ENCODE measurements at places on chromosomes 5 and 9. TPM values are rescaled to one million over a fixed set of nuclear protein-coding genes. Genes with fewer than 3 reads are reported as not detected.

IFNA8 gene
- total RNA-seq = not detected

PCDHB15 gene
- total RNA-seq = 0.28 TPM

SOX30 gene
- not detected for total RNA-seq

FAM120AOS gene
- total RNA-seq = 25.0 TPM

- H3K4me1 ChIP-seq = no peaks in the 10 kb centered on the region
- no peaks in the 10 kb centered on the region for H3K36me3 ChIP-seq
- DNase-seq = no peak
- H3K27ac ChIP-seq = no peak overlapping the region
These were observed 405.6 kb downstream of the DMRT2 start for GRCh38 chr9:1455766-1456165.

DNA sequence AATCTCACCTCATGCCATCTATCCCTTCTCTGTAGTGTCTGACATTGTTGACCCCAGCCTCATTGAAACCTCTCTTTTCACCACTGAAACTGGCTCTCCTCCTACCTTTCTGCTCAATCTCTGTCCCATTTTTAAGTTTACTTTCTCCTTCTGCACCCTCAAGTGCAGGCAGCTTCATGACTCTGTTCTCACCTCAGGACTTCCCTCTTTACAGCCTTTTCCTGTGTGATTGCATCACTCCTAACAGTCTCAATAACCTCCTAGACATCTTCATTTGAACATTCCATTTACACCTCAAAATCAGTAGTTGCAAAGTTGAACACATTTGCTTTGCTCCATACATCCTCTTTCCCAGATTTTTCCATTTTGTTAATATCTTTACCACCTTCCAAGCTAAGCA lies 172.1 kb downstream of the RASEF start:
- no peak overlapping the region for H3K27ac ChIP-seq
- no peaks in the 10 kb centered on the region for H3K4me1 ChIP-seq
- no peak overlapping the region for H3K4me3 ChIP-seq
- peaks cover 2% of the 10 kb centered on the region for H3K27me3 ChIP-seq
- H3K36me3 ChIP-seq = no peaks in the 10 kb centered on the region

GRCh38 chr5:14003936-14004335 lies 59.4 kb upstream of the DNAH5 start:
- no peak overlapping the region for H3K4me3 ChIP-seq
- no peak overlapping the region for H3K27ac ChIP-seq
- no peaks in the 10 kb centered on the region for H3K36me3 ChIP-seq
- H3K4me1 ChIP-seq = peaks cover 2% of the 10 kb centered on the region
- DNase-seq = no peak

GRCh38 chr5:78162253-78162862 lies 132.1 kb downstream of the AP3B1 start:
- no peak overlapping the region for H3K4me3 ChIP-seq
- no peaks in the 10 kb centered on the region for H3K27me3 ChIP-seq
- no peaks in the 10 kb centered on the region for H3K36me3 ChIP-seq

DNA sequence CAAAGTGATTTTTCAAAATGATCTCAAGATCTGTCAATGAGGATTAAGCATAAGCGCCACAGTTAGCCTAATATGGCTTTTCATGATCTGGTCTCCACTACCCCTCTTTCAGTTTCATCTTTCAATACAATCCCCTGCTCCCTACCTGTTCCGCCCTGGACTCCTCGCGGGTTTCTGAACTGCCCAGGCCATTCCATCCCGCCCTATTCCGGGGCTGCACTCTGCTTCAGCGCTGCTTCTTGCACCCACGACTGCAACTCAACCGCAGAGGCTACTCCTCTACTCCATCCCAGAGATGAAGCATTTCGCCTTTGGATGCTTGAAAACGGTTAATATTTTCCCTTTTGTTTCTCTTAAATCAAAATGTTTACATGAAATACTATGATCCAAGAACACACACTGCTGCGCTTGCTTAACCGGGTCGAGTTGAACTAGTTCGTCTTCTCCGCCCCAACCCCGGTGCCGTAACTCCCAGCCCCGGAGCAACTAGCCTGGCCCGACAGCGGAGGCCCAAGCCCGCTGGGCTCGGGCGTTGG lies 716 bp upstream of the OTULIN start:
- H3K27ac ChIP-seq = peak overlapping the region; percentile 97
- no peak for DNase-seq
- peaks cover 29% of the 10 kb centered on the region for H3K4me1 ChIP-seq
- H3K4me3 ChIP-seq = peak overlapping the region; percentile 74
- H3K27me3 ChIP-seq = no peaks in the 10 kb centered on the region
- H3K36me3 ChIP-seq = no peaks in the 10 kb centered on the region

GRCh38 chr5:65802080-65802479 lies 80.1 kb downstream of the NLN start:
- no peak for DNase-seq
- H3K4me3 ChIP-seq = no peak overlapping the region
- H3K27me3 ChIP-seq = no peaks in the 10 kb centered on the region
- no peak overlapping the region for H3K27ac ChIP-seq
- peaks cover 4% of the 10 kb centered on the region for H3K36me3 ChIP-seq

DNA sequence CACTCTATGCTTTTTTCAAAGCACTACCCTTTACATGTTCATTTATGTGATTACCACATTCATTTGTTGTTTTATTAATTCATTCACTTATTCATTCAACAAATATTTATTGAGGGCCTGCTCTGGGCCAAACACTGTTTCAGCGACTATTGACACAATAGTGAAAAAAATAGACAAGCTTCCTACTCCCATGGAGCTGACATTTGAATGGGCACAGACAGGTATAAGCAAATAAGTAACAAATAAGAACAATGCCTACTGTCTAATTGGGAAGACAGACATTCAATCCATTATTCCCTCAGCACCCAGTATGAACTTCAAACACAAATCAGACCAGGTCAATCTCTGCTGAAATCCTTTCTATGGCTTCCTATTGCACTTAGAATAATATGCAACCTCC lies 156.9 kb upstream of the NR3C1 start:
- H3K36me3 ChIP-seq = no peaks in the 10 kb centered on the region
- H3K27ac ChIP-seq = peak overlapping the region; percentile 19
- no peaks in the 10 kb centered on the region for H3K27me3 ChIP-seq
- H3K4me1 ChIP-seq = peaks cover 32% of the 10 kb centered on the region
- no peak overlapping the region for H3K4me3 ChIP-seq

Data from liver (tissue), 10 donors.